Progenitor cell of endocrine pancreas (in vitro differentiated cells): ENCODE measurements at places on chromosomes 6 and 20. TPM values are rescaled to one million over a fixed set of nuclear protein-coding genes. Genes with fewer than 3 reads are reported as not detected.

DNA sequence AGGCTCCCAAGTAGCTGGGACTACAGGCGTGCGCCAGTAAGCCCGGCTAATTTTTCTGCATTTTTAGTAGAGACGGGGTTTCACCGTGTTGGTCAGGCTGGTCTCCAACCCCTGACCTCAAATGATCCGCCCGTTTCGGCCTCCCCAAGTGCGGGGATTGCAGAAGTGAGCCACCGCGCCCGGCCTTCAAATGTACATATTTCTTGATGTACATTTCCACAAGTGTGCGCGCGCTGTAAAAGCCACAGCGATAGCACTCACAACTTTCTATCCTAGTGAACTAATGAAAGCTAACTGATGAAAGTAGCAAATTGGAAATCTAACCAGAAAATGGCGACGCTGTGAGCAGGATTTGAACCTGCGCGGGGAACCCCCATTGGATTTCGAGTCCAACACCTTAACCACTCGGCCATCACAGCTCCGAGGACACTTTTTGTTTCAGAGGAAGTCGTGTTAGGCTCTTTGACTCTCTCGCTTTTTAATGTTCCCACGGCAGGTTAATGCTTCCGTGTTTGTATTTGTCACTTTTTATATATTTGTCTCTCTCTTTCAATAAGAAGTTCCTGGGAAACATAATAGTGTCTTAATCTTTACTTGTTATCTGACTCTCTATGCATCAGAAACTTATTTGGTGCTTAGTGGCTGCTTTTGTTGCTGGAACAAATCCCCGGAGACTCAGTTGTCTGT, 199.4 kb upstream of the ZNF184 start:
- peaks cover 82% of the 10 kb centered on the region for H3K27me3 ChIP-seq
- no peaks in the 10 kb centered on the region for H3K36me3 ChIP-seq
- peak overlapping the region; percentile 65 for H3K27ac ChIP-seq
- H3K4me1 ChIP-seq: peaks cover 12% of the 10 kb centered on the region
- DNase-seq: no peak

DNA sequence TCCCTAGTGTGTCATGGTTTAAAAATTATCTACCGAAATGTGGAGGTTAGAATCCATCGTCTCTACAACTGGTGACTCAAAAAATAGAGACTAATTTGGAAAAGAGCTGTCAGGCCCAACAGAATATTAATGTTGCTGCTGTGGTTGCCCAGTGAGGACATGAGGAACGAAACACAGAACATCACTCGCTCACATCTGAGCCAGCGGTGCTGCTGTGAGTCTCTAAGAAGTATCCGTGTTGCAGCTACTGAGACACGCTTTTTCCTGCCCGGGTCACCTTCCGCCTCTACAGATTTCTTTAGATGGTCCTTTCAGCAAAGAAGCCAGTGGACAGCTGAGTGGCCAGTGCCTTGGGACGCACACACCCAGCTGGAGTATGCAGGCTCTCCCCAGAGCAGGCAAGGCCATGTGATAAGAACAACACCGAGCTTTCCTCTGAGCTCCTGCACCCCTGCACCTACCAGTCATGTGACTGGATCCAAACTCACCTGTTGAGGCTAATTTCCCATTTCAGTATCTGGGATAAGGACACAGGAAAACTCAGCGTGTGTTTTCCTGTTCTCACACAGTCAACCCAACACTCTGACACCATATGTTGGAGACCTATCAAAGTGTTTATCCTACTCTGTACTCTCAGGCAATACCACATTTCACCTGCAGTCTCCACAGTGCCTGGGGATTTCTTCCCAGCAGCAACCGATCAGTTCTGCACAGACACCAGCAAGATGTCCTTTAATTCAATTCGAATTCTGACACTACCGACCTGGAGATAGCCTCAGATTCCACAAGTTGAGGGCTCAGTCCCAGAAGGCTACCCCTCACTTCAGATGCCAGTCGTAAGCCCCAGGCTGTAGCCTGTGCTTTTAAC, 119.0 kb upstream of the RPS6KA2 start:
- peaks cover 55% of the 10 kb centered on the region for H3K27me3 ChIP-seq
- no peak overlapping the region for H3K27ac ChIP-seq
- H3K36me3 ChIP-seq: no peaks in the 10 kb centered on the region
- peaks cover 5% of the 10 kb centered on the region for H3K4me1 ChIP-seq

DNA sequence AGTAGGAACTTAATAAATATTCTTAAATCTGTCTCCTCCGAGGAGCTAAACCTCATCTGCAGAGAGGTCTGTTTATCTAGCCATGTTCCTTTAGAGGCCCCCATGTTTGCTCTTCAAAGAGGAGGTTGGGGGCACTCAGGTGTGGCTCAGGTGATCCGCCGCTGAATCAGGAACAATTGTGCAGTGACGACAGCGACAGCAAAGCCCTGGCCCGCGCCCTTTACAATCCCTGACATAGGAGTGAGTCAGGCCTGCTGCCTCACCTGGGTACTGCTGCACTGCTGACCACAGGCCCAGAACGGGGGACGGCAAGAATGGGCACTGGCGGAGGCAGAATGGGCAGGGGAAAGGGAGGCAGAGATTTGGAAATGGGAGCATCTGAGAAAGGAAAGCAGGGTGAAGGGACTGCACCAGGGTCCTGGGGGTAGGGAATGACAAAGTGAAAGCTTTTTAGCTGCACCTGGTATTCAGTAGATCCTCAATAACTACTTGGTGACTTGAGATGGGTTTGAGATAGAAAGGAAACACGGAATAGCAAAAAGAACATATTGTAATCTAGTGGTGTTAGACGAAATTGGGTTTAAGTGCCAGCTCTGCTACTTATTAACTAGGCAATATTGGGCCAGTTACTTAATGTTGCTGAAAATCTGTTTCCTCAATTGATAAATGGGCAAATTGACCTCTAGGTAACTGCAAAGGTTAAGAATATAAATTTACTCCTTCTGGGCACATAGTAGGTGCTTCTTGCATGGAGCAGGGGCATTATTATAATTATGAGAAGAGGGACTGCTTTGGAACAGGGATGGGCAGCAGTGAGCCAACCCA, 5.4 kb upstream of the IER3 start:
- no peaks in the 10 kb centered on the region for H3K27me3 ChIP-seq
- H3K4me1 ChIP-seq: peaks cover 28% of the 10 kb centered on the region
- peak; percentile 36 for DNase-seq
- peak overlapping the region; percentile 97 for H3K27ac ChIP-seq
- no peaks in the 10 kb centered on the region for H3K36me3 ChIP-seq
- peak overlapping the region; percentile 30 for H3K4me3 ChIP-seq

- no peaks in the 10 kb centered on the region for H3K4me1 ChIP-seq
- H3K27ac ChIP-seq: no peak overlapping the region
- peaks cover 6% of the 10 kb centered on the region for H3K27me3 ChIP-seq
- no peak overlapping the region for H3K4me3 ChIP-seq
Observed at GRCh38 chr6:1911474-1911873, 301.8 kb downstream of the FOXC1 start.

DNA sequence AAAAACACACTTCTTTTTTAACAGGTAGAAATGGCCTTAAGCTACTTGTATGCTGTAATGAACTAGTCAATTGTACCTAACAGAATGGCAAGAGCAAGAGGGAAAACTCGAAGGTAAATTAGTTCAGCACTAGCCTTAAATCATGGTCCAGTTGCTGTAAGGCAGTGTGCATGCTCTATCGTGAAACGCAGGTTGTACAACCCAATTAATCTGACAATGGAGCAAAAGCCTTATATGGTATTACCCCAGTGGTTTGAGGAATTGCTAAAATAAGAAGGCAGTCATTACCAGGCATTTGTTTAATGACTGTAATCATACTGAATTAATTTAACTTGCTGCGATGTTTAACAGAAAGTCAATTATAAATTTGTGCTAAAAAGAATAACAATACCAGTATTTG, 69.3 kb upstream of the SOX4 start:
- H3K4me1 ChIP-seq: peaks cover 9% of the 10 kb centered on the region
- H3K27ac ChIP-seq: no peak overlapping the region
- H3K27me3 ChIP-seq: peaks cover 4% of the 10 kb centered on the region
- no peak overlapping the region for H3K4me3 ChIP-seq
- H3K36me3 ChIP-seq: no peaks in the 10 kb centered on the region
- DNase-seq: no peak

HLA-DRB5 gene
- 0.60 and 0.71 TPM in 2 replicates for total RNA-seq

REM1 gene
- total RNA-seq: not detected in 2 replicates

LINC00237 gene
- not detected in 2 replicates for total RNA-seq
